ENCODE measurements at places on chromosomes 13 and 19.

DNA sequence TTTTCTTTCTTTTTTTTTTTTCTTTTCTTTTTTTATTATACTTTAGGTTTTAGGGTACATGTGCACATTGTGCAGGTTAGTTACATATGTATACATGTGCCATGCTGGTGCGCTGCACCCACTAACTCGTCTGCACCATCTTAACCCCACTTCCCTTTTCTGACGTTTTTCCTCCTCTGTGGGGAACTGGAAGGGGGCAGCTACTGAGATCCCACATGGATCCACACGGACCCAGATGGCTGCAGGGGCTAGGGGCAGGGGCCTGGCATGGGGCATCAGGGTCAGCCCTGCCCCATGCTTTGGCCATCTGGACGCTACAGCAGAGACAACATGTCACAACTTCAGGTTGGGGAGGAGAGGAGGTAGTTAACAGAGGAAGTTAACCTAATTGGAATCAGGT is 54.3 kb downstream of the RUBCNL start:
- DNase-seq = no peak

DNA sequence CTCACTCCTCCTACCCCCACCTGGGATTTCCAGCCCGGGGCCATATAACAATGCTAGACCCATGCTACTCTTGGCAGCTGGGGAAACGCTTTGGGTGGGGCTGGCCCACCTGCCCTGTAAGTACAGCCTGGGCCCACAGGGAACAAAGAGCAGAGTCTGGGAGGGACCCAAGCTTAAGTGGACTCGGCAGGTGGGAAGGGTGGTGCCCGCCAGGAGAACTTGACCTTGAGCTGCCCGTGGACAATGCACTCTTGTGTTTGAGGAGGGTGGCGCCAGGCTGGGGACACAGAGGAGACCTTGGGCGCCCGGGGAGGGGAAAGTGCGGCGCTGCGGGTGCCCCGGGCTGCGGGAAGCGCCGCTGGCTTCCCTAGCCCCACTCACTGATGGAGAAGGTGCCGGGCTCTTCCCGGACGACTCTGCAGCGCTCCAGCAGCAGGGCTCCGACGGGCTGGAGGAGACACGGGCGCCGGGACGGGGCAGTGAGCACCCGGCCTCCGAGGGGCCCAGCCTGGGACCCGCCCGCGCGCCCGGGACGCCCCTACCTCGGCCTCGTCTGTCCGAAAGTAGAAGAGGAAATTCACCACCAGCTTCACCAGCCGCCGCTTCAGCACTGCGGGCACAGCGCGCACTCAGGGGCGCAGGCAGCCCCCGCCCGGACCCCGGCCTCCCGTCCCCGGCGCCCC is 607 bp downstream of the PLEKHJ1 start:
- DNase-seq = no peak

GRCh38 chr19:18300930-18301717 is 19.7 kb upstream of the JUND start:
- peak; percentile 78 for DNase-seq

GRCh38 chr13:44815623-44816022 is 173.6 kb downstream of the NUFIP1 start:
- DNase-seq = peak; percentile 93

- DNase-seq = no peak
Observed at GRCh38 chr13:26873386-26873698, 112.8 kb upstream of the GPR12 start.

DNA sequence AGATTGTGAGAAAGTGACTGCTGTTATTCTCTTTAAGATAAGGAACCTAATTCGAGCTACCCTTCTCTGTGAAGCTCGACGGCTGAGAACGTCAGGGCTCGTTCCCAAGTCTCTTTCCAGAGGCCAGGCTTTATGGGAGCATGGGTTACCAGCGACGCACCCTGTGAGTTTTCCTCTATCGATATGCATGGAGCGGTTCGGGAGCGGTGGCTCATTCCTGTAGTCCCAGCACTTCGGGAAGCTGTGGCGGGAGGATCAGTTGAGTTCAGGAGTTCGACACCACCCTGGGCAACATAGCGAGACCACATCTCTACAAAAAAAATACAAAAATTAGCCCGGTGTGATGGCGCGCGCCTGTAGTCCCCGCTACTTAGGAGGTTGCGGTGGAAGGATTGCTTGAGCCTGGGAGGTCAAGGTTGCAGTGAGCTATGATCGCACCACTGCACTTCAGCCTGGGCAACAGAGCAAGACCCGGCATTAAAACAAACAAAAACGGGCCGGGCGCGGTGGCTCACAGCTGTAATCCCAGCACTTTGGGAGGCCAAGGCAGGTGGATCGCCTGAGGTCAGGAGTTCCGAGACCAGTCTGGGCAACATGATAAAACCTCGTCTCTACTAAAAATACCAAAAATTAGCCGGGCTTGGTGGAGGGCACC is 681 bp upstream of the ZNF606 start:
- peak; percentile 28 for DNase-seq

DNA sequence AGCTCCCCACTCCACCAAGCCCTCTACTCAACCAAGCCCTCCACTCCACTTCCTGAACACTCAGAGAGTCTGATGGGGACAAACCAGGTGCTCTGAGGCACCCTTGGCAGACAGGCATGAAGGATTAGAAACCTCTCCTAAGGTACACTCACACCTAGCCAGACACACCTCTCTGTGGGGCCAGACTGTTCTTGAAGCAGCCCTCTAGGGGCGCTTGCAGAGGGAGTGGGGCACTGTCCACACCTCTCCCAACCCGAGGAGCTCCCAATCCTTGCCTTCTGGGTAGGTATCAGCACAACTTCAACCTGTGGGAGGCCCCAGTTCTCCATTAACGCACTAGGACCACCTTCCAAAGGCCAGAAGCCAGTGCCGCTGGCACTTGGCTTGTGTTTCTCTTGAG is 108.7 kb upstream of the VSTM2B start:
- no peak for DNase-seq

DNA sequence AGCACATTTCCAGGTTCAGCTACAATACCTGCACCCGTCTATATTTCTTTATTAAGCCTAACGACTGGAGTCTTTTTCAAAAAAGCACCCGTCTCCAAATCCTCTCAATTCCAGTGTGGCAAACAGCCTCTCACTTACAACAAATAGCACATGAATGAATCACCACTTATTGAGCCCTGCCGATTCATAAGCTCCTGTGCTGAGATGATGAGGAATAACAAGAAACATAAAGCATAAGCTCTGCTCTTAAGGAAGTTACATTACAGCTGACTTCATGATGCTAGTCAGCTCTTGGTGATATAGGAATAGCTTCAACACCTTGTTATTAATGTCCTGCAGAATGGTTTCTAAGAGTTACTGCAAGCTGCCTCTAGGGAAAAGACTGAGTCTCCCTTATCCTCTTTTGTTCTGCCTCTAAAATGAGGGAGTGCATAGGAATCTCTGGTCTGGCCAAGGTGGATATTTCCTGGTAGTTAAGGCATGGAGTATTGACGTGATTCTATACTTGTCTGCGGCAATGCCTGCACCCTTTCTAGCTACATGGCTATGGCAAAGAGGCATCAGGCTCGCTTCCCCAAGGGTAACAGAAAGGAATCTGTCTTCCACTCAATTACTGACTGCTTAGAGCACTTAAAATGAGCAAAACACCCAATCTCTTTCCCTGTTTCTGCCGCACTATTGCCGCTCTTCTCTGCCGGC is 195.7 kb downstream of the KLF12 start:
- DNase-seq = peak; percentile 90

DNA sequence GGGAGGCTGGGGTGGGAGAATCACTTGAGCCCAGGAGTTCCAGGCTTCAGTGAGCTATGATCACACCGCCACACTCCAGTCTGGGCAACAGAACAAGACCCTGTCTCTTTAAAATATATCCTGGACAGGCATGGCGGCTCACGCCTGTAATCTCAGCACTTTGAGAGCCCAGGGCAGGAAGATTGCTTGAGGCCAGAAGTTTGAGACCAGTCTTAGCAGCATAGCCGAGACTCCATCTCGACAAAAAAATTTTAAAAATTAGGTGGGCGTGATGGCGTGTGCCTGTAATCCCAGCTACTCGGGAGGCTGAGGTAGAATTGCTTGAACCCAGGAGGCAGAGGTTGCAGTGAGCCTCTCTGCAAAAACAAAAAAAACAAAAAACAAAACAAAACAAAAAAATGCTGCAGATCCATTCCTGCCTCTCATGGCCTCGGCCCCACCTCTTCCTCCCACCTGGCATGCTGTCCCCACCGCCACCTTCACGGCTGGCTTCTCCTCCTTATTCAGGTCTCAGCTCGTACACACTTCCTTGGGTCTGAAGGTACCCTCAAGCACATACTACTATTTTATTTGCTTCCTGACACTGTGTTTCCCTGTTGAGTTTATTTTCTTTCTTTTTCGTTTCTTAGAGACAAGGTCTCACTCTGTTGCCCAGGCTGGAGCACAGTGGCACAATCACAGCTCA is 5.3 kb downstream of the RFX1 start:
- no peak for DNase-seq

GRCh38 chr19:17775991-17776803 is 18.7 kb upstream of the B3GNT3 start:
- peak; percentile 82 for DNase-seq

DNA sequence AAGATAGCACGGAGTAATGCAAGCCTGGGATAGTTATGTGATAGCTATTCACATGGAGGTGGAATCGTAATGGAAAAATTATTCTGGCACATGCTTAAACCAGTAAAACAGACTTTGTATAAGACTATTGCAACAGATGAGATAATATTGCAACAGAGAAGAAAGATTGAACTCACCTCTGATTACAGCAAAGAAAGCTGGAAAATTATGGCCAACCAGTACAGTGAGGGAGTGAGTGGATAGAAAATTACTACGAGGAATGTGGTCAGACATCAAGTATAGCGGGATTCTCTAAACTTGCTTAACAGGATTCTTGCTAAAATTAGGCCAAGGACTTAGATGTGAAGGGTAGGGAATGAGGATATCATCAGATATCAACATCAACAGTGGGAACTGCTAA is 397.6 kb upstream of the KLHL1 start:
- DNase-seq = no peak

DNA sequence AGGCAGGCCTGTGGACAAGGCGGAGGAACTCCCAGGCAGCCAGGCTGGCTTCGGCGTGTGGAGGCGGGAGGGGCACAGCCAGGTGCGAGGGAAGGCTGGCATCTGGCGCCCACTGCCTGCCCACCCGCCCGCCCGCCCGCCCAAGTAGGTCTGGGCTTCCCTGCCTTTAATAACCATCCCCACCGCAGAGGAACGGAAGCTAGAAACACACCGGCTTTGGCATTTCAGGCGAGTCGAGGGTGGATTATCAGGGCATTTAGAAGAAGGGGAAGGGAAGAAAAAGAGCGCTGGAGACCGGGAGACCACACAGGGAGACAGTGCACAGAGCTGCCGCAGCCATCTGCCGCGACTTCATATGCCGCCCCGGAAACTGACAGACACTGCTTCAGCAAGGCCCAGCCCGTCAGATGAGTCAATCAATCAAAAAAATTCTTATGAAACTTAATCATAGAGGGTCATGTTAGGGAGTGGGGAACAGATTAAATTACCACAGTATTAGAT is 199.7 kb downstream of the TSHZ3 start:
- DNase-seq = no peak

GRCh38 chr19:45569619-45570421 is 14.8 kb downstream of the OPA3 start:
- peak; percentile 61 for DNase-seq

DNA sequence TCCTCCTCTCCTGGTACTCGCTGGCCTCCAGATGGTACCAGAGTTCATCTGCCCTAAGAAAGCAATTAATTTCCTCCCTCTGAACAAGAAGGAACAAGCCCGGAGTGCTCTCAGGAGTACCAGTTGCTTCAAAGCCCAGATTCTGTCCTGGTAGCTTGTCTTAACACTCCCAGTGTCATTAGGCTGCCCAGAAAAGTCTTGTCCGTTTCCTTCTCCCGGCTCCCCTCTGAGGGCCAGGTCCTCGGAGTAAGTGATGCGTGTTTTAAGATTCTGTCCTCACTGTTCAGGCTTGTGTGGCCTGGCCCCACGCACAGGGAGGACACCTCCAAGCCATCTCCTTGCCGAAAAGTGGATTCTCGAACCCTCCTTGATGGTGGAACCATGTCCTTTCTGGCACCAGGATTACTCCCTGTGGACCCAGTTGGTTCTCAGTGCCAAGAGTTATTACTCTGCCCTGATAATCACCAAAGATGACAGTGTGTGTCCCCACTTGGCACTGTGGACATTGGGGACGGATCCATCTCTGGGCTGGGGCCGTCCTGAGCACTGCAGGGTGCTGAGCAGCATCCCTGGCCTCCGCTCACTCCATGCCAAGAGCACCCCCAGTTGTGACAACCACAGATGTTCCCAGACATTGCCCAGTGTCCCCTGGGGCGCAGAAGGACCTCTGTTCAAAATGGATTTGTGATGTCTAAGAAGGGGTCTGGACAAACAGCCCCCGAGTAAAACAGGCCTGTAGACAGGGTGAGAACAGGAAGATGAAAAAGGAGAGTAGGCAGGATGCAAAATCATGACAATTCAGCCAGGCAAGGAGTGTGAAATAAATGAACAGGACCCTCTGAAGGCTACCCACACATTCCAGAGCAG is 52.4 kb downstream of the RFX2 start:
- no peak for DNase-seq

DNA sequence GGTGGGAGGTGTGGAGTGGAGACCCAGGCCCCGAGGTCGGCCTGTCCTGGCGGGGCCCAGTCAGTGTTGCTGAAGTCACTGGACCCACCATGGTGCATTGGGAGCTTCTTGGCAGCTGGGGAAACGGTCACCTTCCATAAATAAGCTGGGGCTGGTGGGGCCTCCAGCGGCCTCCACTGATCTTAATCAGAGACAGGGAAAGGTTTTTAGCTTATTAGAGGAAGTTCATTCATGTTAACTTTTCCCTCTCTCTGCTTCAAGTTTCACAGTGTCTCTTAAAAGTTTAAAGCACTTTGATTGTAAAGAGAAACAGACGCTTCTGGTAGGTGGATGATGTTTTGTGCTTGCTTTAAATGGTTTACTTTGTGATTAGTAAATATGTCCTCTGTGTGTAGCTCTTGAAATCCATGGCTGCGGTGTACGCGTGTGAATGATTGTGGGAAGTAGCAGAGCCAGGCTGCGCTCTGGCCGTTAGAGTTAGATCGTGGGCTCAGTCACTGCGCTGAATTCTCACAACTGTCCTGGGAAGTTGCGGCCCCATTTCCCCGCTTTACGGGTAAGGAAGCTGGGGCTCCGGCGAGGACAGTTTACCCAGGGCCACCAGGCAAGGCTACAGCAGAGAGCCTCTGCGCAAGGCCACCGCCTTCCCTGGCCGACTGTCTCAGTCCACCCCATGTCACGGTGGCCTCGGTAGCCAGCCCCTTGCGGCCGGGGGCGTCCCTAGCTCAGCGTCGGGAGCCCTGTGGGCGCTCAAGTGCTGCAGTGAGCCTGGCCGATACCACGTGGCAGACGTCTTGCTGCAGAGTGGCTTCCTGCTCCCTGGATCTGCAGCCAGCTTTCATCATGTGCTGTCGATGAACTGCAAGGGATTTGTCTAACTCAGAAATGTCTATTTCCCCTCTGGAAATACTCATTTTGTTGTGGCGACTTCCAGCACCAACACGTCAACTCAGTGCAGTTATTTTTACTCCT is 16.5 kb upstream of the NDUFS7 start:
- DNase-seq = no peak

- peak; percentile 16 for DNase-seq
Observed at GRCh38 chr13:49874430-49874829, 61.7 kb downstream of the SPRYD7 start.

- DNase-seq = no peak
Observed at GRCh38 chr19:35797663-35798062, 15.0 kb downstream of the PRODH2 start.
